GM23248 (cell line): ENCODE measurements at places on chromosomes 1 and 21. TPM values are rescaled to one million over a fixed set of nuclear protein-coding genes. Genes with fewer than 3 reads are reported as not detected.

Gene MROH7
- 0.13 TPM in 1 of 2 replicates, not detected in the other for polyA plus RNA-seq

Gene SPATA1
- polyA plus RNA-seq: 0.68 and 1.0 TPM in 2 replicates

Gene HCRTR1
- polyA plus RNA-seq: not detected in 2 replicates

Gene RBP7
- 0.33 TPM in 1 of 2 replicates, not detected in the other for polyA plus RNA-seq

Gene OR2T35
- polyA plus RNA-seq: not detected in 2 replicates

Gene CFAP107
- polyA plus RNA-seq: not detected in 2 replicates

Gene PTCH2
- polyA plus RNA-seq: 0.05 and 0.11 TPM in 2 replicates

Gene PIAS3
- 58.3 and 63.0 TPM in 2 replicates for polyA plus RNA-seq

Gene PROK1
- polyA plus RNA-seq: not detected in 2 replicates

Gene RGS18
- not detected in 2 replicates for polyA plus RNA-seq

Gene FABP3
- polyA plus RNA-seq: 3.9 and 4.0 TPM in 2 replicates

Gene TRIM62
- polyA plus RNA-seq: 1.5 and 2.0 TPM in 2 replicates

Gene LCE1D
- polyA plus RNA-seq: not detected in 2 replicates

Gene CSF3R
- not detected in 2 replicates for polyA plus RNA-seq

Gene LCE1E
- polyA plus RNA-seq: not detected in 2 replicates

Gene PTPRC
- polyA plus RNA-seq: 0.66 and 0.70 TPM in 2 replicates

Gene VASH2
- polyA plus RNA-seq: 0.06 and 0.19 TPM in 2 replicates

Gene OXCT2
- polyA plus RNA-seq: 0.37 and 0.69 TPM in 2 replicates

Gene NOTCH2NLA
- polyA plus RNA-seq: 20.0 and 21.5 TPM in 2 replicates

Gene GJA5
- 1.8 and 1.9 TPM in 2 replicates for polyA plus RNA-seq
